Stimulated activated CD4-positive, alpha-beta T cell treated with anti-CD3 and anti-CD28 coated beads, Interleukin-12 subunit alpha, Interleukin-12 subunit beta, amount 100 ng/mL, for 4 hours (primary cell): ENCODE measurements at places on chromosomes 3 and 15.

DNA sequence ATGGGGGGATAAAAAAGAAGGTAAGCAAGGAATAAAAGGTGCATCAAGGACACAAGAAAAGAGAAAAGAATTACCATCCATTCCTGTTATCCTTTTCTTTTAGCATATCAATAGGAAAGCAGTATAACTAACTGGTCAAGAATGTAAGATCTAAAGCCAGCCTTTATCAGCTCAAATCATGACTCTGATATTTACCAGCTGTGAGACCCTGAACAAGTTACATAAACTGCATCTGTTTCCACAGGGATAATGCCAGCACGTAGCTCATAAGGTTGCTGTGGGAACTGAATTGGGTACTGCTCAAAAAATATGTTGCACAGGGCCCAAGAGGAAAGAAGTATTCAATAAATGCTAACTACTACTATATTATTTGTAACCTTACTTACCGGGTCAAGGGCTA, 1092.2 kb upstream of the CFAP20DC start:
- no peak for DNase-seq

GRCh38 chr3:195151866-195152541, 119.0 kb downstream of the XXYLT1 start:
- DNase-seq: no peak

DNA sequence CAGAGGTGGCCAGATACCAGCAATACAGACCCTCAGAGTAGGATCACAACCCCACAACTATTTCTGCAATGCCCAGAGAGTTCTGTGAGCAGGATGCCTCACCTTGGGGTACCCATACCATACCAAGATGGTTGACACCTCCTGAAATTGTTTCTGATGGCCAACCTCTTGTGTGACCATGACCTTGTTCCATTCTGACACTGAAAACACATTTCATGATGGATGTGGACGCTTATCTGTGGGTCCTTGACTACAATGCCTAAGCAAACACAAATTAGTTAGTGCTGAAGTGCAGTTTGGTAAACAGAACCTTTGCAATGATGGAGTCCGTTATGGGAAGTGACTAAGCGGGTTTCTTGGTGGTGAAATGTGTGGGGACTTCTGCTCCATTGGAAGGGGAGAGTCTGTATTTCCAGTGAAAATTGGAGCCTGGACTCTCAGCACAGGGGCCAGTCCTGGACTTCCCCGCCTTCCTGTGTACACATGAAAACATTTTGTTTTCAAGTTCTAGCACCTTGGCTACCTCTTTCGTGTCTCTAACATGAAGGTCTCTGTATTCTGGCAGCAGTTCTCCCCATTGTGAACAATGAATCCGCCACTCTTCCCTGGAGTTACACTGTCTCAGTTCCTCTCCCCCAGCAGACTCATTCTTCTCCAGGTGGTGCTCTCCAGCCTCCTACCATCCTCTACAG, 106.2 kb downstream of the XXYLT1 start:
- no peak for DNase-seq

GRCh38 chr15:76614725-76615124, 278.2 kb downstream of the ISL2 start:
- no peak for DNase-seq

- DNase-seq: no peak
Observed at GRCh38 chr3:73475175-73475574, 149.6 kb downstream of the PDZRN3 start.

- no peak for DNase-seq
Observed at GRCh38 chr3:53478921-53479664, 15.3 kb upstream of the CACNA1D start.
